ENCODE measurements at places on chromosomes 16 and 17.
A peak's percentile ranks its signal among the peaks of the same experiment; 100 is the strongest.

DNA sequence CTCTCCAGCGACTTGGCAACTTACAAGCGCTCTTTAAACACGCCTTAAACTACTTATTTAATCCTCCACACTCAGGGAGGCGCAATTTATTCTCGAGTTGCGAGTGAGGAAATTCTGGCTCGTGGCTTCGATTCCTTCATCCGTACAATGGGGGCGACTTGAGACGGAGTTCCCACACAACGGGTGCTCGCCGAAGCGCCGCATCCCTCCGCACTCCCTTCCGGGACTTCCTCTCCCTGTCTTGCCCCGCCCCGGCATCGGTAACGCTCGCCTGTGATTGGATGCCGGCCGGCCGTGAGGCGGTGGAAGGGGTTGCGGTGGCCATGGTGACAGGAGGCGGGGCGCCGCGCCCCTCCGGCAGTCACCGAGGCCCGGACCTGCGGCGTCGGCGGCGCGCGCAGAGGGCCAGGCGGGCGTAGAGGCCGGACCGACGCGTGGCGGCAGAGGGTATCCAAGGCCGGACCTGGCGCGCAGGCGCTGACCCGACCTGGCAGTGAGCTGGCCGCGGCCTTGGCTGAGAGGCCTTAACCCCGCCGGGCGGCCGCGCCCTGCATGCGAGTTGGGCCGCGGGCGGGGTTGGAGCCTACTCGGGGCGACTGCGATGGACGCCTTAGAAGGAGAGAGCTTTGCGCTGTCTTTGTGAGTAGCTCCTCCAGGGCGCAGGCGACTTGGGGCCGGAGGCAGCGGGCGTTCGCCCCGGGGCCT is at the start of gene ARL2BP:
TSS of gene ARL2BP (plus strand) at position 493 of the 705 bp plus-strand sequence. CDS start at position 602, 109 bp downstream.
- DNase-seq, result peak; percentile 98

DNA sequence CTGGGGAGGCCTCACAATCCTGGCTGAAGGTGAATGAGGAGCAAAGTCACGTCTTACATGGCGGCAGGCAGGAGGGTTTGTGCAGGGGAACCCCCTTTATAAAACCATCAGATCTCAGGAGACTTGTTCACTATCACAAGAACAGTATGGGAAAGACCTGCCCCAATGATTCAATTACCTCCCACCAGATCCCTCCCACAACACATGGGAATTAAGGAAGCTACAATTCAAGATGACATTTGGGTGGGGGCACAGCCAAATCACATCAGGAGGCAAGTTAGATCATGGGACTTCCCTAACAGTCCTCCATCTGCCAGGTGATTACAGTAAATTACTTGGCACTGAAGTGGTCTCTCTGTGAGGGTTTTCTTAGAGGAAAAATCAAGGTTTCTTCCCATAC is 5.3 kb downstream of the TMEM114 start:
- no peak for DNase-seq

- DNase-seq, result no peak
These were observed 45.7 kb downstream of the VAT1L start for GRCh38 chr16:77833921-77834634.

GRCh38 chr17:44352828-44353671 is 7.9 kb downstream of the GRN start:
- DNase-seq, result no peak

DNA sequence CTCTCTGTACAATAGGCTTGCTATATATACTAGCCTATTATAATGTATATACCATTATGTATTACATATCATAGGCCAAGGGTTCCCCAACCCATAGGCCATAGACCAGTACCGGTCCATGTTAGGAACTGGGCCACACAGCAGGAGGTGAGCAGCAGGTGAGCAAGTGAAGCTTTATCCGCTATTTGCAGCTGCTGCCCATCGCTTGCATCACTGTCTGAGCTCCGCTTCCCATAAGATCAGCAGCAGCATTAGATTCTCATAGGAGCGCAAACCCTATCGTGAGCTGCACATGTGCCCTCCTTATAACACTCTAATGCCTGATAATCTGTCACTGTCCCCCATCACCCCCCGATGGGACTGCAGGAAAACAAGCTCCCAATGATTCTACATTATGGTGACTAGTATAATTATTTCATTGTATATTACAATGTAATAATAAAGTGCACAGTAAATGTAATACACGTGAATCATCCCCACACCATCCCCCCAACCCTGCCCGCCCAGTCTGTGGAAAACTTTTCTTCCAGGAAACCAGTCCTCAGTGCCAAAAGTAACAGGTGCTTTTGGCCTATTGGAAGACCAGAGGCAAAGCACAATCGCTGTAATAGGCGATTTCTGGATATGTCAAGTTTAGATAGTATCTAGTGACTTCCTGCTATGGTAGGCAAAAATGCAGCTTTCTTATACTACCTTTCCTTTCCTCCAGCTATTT is 84.1 kb downstream of the MYH11 start:
- no peak for DNase-seq

- DNase-seq, result peak; percentile 13
These were observed 70.3 kb downstream of the NETO2 start for GRCh38 chr16:47073223-47074155.

DNA sequence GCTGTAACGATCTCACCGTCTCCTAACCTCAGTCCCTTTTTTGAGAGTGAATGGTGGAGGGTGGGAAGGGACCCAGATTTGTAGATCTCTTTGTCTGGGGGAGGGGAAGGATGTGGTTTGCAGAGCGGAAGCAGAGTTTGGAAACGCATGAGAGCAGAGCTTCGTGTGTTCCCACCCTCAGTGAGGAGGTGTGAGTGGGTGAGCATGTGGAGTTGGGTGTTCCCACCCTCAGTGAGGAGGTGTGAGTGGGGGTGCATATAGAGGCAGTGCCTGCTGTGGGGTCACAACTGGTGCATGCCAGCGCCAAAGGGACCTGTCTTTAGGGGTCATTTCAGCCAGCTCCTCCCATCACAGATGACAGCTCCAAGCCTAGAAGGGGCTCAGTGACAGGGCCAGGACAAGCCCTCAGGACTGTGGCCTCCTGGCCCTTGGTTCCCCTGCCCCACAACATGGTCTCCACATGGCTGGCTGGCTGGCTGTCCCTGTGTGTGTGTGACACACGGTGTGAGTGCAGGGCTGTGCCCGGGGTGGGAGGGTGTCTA is 1.8 kb upstream of the CISD3 start:
- peak; percentile 61 for DNase-seq

DNA sequence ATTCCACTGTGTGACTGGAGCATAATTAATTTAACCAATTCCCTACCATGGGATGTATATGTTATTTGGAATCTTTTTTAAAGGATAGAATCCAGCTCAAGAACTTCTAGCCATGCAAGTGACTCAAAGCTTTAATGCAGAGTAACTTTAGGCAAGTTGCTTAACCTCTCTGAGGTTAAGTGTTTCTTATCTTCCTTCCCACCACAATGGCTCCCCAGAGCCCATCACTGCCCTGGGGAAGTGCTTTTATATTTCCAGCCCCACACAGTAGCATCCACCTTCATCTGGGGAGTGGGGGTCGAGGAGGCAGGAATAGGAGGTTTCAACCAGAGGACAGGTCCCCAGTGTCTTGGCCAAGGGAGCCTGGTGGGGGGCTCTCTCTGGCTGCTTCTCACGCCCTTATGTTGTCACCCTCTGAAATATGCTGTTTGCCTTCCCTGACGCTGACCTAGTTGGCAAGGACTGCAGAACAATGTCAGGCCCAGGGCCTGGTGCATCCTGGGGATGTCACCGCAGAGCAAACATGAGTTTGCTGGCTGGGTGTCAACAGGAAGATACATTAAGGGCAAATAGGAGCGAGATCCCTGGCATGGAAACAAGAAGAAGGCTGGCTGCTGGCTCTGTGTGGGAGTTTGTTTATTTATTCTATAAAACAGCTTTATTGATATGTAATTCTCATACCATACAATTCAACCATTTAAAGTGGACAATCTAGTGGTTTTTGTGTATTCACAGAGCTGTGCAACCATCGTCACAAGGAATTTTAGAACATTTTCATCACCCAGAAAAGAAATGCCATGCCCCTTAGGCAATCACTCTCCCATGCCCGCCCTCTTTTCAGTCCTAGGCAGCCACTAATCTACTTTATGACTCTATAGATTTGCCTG is 46.6 kb upstream of the WSB1 start:
- no peak for DNase-seq

DNA sequence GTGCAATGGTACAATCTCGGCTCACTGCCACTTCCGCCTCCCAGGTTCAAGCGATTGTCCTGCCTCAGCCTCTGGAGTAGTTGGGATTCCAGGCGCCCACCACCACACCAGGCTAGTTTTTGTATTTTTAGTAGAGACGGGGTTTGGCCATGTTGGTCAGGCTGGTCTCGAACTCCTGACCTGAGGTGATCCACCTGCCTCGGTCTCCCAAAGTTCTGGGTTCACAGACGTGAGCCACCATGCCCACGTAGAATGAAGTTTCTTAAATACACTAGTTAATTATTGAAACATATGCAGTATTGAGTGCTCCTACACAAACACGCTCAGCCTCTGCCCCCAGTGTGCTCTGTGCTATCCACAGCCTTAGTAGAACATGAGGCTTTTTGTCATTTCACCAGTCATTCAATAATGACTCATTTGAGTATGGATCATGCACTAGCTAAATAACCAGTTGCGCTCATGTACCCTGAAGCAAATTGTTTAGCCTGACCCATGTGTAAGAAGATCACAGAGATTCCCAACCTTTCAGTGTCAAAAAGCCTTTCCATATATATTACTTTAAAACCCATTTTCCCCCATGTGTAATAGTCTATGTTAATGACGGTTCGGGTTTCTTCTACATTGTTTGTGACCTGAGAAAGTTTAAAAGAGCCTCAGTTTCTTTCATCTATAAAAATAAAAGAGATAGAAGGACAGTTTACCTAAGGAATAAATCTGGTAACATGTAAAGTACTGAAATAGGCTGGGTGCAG is 49.7 kb downstream of the TUBD1 start:
- peak; percentile 77 for DNase-seq

- DNase-seq, result no peak
These were observed 4.7 kb upstream of the TEKT3 start for GRCh38 chr17:15346066-15346595.

Data from GM06990 (cell line).